C1 segment of cervical spinal cord (tissue), 14 donors: ENCODE measurements at places on chromosomes 11 and 22.

DNA sequence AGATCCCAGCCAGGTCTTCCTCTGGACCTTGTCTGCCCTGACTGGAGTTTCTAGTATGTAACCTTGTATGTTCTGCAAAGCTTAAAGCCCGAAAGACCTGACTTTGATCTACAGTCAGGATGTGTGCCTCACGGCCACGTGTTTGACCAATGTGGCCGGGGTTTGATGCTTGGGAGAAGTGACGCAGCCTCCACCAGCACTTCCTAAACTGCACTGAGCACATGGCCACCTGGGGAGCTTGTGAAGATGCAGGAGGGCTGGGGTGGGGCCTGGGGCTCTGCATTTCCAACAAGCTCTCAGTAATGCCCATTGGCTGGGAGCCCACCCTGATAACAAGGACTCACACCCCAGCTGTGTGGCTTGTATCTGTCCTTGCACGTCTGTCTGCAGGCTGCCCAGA is 53.2 kb downstream of the NAT10 start:
- DNase-seq = no peak

GRCh38 chr11:20131788-20132666 is 28.2 kb downstream of the DBX1 start:
- DNase-seq = no peak

DNA sequence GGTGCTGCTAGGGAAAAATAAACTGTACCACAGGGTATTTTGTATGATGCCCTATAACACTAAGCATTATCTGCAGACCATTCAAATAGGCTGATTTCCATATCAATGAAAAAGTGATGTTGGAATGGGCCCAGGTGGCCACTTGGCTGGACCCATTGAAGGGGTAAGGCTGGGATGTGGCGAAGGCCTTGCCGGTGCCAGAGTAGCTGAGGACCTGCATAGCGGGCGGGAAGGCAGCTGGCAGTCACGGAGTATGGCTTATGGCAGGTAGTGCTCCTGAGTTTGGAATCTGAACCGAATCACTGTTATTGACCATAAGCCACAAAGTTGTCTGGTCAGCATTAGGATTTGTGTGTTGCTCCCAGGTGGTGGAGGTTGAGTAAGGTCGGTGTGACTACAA is 131.0 kb downstream of the MICAL2 start:
- DNase-seq = no peak

DNA sequence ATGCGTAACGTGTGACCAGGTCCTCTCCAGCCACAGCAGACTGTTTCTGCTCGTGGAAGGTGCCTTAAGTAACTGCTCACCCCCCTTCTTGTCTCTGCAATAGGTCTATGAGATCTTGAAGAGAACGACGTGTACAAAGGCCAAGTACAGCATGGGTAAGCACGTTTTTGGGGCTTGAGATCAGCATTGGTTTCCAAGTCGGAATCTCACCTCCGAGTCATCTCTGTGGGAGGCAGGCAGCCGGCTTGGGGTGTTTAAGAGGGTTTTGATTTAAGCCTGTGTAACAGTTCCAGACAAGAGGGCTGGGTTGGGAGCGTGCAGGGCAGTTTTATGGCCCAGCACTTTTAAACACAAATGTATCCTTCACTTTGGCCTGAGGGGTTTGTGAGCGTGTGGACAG is 30.1 kb downstream of the ANO1 start:
- DNase-seq = no peak
